Tibial nerve (tissue), 4 donors: ENCODE measurements at places on chromosomes 5 and 9.

DNA sequence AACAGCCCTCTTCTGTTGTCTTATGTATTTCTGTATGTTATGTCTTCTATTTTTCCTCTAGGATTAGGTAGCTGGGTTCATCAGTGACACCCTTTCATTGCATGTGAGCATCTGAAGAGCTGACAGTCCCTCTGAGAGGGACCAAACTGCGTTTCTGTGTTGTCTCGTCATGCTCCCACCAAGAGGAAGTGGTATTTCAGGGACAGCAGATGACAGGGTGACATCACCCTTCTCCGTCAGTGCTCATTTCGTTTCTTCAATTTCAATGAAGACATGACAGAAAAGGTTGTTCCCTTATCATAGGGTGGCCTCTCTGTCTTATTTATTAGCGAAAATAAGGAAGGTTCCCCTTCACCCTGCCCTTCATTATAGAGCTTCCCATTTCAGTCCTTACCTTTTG lies 225.9 kb upstream of the NR4A3 start:
- DNase-seq, result no peak

DNA sequence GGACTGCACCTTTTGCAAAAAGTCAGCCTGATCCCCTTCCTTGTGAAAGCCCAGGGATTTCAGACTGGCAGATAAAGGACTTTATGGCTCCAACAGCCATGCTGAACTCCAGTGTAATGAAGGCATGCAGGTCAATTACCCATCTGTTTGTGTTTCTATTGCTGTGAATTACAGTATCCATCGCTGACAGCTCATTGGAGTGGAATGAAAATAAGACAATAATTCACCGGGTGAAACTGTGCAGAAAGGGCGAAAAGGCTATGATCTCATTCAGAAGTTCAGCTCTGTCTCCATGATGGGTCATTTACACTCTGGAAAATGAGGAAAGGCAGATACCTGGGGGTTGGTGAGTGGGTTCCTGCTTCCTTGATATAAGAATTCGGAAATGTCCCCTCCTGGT lies 148.0 kb downstream of the BRINP1 start:
- no peak for DNase-seq

- no peak for DNase-seq
These were observed 18.4 kb upstream of the ADRA1B start for GRCh38 chr5:159897786-159898393.

- DNase-seq, result no peak
These were observed 57.9 kb downstream of the ERBIN start for GRCh38 chr5:65984098-65984885.

DNA sequence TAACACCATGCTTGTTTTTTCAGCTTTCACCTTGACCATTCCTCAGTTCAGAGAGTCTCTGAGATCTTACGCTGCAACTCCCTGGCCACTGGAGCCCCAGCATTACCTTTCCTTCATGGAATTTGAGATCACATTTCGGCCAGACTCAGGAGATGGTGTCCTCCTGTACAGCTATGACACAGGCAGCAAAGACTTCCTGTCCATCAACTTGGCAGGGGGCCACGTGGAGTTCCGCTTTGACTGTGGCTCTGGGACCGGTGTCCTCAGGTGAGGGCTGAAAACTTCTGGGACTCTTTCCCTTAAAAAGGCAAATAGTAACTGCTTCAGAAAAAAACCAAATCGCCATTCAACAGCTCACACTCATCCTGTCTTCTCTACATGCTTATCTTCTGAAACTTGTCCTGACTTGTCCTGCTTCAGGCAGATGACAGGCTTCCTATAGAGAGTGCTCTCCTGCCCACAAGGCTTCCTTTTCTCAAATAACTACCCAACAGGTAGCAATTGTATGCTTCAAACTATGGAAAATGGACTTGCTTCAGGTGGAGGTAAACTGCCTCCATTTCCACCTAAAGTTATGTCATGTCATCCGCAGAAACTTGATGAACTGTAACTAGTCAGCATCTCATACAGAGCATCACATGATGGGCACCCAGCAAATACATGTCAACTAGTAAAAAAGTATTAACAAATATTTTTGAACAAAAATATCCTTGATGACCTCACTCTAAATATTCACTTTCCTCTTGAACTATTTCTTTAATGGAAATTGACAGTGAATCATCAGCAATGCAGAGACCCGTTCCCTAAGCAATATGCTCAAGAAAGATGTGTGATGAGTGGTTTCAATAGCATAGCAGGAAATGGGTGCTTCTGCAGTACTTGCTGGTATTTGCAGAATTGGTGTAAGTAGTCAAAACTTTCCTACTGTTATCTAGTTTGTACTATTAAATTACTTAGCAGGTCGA lies 129.2 kb downstream of the LIFR start:
- DNase-seq, result no peak

- DNase-seq, result no peak
These were observed 24.9 kb upstream of the DCAF12 start for GRCh38 chr9:34151398-34151797.

- no peak for DNase-seq
These were observed 94.3 kb upstream of the EMB start for GRCh38 chr5:50535393-50535792.

GRCh38 chr5:151780348-151780747 lies 8.6 kb downstream of the G3BP1 start:
- no peak for DNase-seq

DNA sequence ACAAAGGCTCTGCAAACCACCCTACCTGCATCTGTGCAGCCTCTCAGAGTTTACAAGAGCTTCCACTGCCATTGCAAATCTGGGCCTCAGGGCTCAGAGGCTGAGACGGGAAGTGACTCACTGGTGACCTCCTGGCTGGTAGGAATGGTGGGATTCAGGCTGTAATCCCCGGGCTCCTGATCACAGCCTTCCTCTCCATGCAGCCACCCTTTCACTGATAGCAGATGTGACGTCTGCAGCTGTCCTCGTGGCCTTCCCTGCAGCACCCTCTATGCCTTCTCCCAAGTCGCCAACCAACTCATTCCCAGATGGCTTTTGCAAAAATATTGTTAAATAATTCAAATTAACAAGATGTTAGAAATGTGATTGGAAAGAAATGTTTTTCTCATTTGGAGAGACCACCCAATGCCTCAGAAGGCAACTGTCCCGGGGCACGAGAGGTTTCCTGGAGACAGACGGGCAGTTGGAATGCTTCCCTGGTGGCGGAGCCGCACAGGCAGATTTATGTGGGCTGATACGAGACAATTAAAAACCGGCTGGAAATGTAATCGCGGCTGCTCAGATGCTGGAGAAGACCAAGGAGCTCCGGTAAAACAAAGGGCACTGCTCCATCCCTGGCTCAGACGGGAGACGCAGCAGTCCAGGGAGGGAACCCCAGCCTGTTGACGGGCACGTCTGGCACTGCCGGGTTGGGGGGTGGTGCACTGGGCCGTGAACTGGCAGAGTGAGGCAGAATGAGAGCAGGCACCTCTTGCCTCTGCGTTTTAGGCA lies 34.4 kb upstream of the SLC25A51 start:
- no peak for DNase-seq

DNA sequence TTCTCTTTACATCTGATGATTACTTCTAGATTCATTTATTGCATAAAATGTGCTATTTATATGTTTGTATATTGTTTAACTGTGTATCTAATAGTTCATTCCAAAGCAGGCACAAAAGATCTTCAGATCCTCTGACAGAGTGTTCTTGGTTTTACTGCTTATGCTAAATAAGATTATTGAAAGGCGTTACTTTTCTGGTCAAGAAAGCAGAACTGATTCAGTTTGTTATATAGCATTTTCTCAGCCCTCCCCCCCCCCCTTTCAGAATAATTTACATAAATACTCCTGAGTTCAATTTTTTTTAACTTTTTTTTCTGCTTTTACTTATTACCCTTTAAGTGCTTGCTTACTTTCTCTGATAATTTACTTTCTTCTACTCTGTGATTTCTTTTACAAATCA lies 15.4 kb downstream of the CDC42SE2 start:
- no peak for DNase-seq

GRCh38 chr9:99749641-99750040 lies 72.0 kb upstream of the NR4A3 start:
- DNase-seq, result no peak

- DNase-seq, result no peak
These were observed 5.8 kb downstream of the TNFAIP8 start for GRCh38 chr5:119361594-119362125.

GRCh38 chr9:130159915-130160670 lies 12.1 kb upstream of the NCS1 start:
- DNase-seq, result no peak

- no peak for DNase-seq
These were observed 35.5 kb downstream of the MED10 start for GRCh38 chr5:6342689-6343315.

- DNase-seq, result no peak
These were observed 9.6 kb upstream of the SSBP2 start for GRCh38 chr5:81760521-81760920.

- no peak for DNase-seq
These were observed 79.0 kb downstream of the SPRY4 start for GRCh38 chr5:142245786-142246185.

DNA sequence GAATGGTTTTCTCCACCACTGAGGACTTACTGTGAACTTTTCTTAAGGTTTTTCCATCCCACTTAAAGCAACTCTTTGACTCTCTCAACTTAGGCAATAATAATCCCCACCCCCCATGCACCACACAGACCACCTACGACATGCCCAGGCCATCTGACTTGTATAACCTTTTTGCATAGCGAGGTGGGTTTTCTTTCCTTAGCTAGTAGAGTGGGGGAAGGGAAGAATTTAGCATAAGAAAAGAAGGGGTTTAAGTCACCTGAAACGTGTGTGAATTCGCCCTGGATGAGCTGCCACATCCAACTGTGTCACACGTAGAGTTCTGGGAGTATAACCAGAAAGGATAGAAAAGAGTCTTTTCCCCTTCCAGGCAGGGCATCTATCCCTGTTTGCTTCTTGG lies 262.7 kb downstream of the YTHDC2 start:
- DNase-seq, result no peak

DNA sequence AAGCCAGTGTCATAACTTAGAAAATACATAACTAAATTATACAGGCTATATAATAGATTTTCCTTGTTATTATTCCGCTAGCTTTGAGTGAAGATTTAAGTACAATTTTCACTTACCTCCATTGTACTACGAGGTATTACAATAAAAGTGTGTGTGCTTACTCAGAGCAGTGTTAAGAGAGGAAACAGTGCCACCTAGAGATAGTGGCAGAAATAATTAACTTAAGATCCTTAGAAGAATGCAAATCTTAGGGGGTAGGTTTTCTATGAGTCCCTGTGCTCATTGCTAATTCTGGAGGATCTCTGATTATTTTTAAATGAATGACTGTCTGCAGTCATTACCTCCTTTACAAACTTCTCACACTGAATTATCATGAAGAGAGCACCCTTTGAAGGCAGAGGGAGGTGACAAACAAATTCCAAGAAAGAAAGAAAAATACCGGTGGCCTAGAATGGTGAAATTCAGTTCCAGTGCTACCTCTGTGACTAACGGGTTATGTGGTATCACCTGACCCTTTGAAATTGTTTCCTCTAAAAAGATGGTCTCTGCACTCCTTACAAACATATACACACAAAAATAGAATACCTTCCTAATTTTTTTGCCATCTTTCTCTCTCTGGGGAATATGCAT lies 379.8 kb downstream of the TRIM36 start:
- no peak for DNase-seq

- no peak for DNase-seq
These were observed 67.7 kb upstream of the UBTD2 start for GRCh38 chr5:172351240-172351778.

DNA sequence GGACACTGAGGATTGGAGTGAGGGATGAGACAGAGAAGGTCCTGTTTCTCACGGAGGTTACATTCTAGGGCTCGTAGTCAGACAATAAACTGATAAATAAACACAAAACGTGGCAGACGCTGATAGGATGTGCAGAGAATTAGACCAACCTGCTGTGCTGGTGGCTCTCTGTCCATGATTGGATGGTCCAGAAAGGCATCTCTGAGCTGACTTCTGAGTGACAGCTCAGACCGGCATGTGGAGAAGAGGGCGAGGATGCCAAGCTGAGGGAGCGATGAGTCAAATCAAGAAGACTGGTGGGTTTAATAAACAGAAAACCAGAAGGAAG lies 132.3 kb upstream of the TAF11L2 start:
- no peak for DNase-seq
